KG1 (cell line): ENCODE measurements at places on chromosomes 5 and 9.

DNA sequence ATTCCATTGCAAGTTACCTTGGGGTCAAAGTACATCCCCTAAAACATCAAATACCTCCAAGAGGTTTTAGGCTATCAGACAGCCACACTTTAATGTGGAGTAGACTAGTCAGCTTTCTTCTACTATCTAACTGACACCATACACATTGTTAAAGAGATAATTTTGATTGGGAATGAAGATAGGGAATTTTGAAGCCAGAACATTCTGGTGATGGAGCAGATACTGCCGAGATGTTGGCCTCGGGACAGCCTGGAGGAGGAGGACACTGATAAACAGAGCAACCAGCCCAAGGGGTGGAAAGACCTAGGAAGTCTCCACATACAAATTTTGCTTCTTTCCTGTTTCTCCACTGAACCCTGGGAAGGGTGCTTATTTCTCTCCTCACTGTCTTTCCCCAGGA lies 14.9 kb downstream of the TJP2 start:
- no peak for DNase-seq

- DNase-seq: no peak
These were observed 740.2 kb upstream of the ZNF608 start for GRCh38 chr5:125486634-125487033.

DNA sequence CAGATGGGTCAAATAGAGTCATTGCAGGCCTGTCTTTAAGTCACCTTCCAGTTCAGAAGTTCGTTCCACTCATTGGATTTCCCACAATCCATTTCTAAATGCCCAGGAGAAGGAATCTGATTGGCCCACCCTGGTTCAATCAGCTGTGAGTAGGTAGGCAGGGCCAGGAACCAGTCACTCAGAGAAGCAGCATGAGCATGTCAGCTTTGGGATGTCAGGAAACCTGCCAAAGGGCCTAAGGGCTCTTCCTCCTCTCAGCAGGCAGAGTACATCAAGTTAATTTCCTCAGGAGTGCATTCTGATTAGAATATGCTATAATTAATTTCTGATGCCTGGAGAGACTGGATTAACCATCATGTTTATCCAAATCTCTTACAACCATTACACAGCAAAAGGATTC lies 412.9 kb upstream of the CCNH start:
- DNase-seq: no peak

DNA sequence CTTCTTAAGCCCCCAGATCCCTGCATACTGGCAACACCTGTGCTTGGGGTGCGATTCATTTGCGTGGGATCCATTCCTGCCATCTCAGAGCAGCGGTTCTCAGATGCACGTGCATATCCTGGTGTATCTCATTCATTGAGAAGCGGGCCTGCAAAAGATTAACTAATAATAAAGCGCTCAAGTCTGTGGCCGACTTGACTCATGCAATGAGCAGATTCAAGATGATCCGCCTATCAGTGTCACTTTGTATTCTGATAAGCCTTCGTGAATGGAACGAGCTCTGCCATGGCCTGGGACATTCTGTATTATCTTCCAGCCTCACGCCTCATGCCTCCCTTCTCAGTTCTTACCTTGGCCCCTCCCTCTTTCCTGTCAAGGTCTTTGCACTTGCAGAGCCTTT lies 22.3 kb downstream of the C1QTNF2 start:
- DNase-seq: no peak

DNA sequence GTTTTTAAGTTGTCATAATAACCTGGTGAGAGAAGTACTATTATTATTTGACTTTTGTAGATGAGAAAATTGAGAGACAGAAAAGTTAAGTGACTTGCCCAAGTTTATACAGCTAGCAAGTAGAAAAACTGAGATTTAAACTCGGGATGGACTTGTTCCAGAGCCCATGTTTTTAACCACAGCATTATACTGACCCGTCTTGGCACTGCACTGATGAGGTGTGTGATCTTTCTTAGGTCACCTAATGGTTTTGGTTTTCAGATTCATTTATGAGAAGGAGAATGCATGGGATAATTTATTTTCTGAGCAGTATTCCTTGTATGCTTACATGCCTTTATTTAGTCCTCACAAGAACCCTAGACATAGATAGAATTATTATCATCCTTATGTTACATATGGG lies 201.8 kb upstream of the CDKN2B start:
- no peak for DNase-seq

- no peak for DNase-seq
These were observed 3.1 kb upstream of the IL6ST start for GRCh38 chr5:55997742-55998351.

DNA sequence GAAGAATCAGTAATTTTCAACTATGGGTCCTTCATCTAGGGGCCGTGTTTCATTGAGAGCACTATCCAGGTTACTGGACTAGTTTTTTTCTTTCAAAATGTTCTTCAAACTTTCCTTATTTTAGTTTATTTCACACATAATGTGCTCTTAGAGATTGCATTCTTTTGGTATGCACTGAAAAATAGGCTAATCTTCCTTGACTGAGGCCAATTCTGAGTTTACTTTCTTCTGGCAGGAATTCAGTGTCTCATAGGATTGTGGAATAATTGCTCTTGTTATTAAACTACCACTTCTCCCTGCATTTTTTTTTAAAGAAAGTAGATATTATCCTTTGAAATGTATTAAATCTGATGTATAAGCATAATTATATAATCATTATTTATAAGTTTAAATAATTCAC lies 624.5 kb downstream of the RAB3C start:
- DNase-seq: no peak

- no peak for DNase-seq
These were observed 1.1 kb downstream of the OTP start for GRCh38 chr5:77637170-77637997.

- DNase-seq: no peak
These were observed 1.1 kb upstream of the UBAP2 start for GRCh38 chr9:34049630-34050384.

DNA sequence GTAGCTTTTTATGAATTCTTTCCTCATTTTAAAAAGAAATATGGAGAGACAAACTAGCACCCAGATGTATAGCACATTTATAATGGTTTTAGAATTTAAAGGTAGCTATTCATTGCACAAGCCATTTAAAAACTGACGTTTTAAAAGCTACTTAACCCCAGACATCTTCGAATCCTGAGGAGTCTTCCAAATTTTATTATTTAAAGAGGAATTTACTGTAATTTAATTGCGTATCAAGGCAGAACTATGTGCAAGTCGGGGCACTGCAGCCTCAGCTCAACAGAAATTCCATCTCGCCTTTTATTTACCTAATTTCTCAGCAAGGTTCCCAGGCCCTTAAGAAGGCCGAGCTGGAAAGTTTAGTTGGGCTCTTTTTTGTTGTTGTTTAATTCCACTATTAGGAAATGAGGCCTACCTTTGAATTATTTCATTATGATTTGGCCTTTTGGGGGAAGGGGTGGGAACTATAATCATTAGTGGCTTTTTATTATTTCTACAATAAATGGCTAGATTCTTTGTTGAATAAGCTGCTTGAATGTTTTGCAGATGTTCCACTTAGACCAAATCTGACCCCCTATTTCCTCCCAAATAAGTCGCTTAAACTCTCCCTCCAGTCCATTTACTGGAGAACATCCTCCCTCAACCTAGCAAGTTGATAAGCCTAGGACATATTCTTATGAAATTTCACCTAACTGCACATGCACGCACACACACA lies 20.2 kb downstream of the NR2F1 start:
- DNase-seq: no peak

GRCh38 chr9:128790536-128790935 lies 3.5 kb downstream of the TBC1D13 start:
- no peak for DNase-seq

- DNase-seq: no peak
These were observed 724 bp downstream of the PAM start for GRCh38 chr5:102755686-102756371.

DNA sequence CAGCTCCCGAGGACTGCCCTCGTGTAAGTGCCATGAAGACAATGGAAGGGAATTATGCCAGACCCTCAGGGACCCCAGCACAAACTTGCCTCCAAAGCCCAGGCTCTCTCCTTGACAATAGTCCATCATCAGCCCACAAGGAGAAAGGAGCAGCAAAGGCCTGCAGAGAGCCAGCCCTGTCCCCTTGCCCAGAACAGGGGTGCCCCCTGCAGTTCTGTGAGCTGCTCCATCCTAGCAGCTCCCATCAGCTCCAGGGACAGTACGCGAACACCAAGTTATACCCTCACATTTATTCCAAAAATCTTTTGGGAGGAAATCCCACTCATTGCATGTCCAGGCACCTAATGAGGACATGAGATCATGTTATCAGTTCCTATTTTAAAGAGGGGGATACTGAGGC lies 11.1 kb downstream of the BARX1 start:
- no peak for DNase-seq

GRCh38 chr5:123000731-123001130 lies 35.8 kb downstream of the PPIC start:
- no peak for DNase-seq

DNA sequence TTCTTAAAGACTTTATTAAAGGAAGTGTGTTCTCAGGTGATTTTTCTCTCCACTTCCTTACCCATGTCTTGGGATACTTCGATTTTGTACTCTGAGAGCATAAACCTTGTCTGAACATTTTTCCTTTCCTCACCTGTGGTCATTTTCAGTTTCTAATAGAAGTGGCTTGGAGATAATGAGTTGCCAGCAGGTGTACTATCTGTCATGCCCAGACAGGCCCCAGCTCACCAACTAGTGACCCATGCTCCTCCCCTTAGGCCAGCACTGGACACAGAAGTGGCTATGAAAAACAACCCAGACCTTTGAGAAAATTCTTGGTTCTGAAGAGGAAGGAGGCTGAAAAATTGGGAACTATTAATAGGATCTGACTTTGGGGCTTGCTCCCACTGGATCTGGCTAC lies 49.2 kb upstream of the SMIM32 start:
- DNase-seq: no peak

GRCh38 chr9:126956917-126957686 lies 42.5 kb downstream of the RALGPS1 start:
- no peak for DNase-seq

- DNase-seq: peak; percentile 1
These were observed 114.9 kb upstream of the NFIB start for GRCh38 chr9:14428781-14429230.

- DNase-seq: no peak
These were observed 284.2 kb upstream of the IRX1 start for GRCh38 chr5:3311433-3311832.

GRCh38 chr5:149865746-149866145 lies 78.8 kb downstream of the PDE6A start:
- DNase-seq: no peak

GRCh38 chr9:99253134-99253533 lies 31.1 kb downstream of the SEC61B start:
- DNase-seq: no peak

DNA sequence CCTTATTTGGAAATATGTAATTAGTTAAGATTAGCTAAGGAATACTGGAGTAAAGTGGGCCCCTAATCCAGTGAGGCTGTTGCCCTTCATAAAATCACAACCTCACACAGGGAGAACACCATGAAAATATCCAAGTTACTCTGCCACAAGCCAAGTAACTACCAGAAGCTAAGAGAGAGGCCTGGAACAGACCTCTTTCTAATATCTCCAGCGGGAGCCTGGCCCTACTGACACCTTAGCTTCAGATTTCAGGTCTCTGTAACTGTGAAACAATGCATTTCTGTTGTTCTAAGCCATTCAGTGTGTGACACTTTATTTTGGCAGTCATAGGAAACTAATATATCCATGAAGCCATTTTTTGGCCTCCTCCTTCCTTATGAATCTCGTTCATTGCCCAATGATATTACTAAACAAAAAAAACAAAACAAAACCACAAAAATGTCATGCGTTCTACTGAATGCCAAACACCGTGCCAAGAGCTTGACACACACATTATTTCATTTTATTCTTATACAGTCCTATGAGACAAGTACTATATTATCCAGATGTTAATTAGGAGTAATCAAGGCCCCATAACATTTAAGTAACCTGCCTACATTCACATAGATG lies 699.0 kb downstream of the MAT2B start:
- DNase-seq: no peak

- DNase-seq: no peak
These were observed 20.3 kb downstream of the RALGDS start for GRCh38 chr9:133100506-133101355.

- DNase-seq: no peak
These were observed 40.2 kb downstream of the RCL1 start for GRCh38 chr9:4832786-4833579.

- DNase-seq: no peak
These were observed 95.7 kb upstream of the SHB start for GRCh38 chr9:38164659-38165221.

DNA sequence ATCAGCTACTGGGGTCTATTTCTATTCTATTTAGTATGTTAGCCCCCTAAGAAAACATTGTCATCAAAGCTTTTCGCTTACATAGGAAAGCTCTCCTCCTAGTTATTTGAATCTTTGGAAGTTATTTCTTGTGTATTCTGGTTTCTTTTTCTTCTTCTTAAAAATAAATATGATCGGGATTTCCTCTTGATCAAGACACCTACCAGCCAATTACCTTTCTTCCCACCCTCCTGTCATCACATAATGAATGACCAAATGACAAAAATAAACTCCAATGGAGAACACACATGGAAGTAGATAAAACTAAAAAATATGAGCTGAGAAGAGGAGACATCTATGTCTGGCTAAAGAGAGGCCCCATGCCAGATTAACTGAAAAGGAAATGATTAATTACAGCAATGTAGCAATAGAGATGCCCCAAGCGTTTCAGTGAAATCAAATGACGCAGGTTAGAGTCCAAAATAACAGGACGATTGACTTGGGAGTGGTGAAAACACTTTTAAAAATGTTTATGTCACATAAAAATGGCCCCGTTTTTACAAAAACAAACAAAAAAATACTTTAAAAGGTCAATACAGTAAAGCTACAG lies 59.5 kb upstream of the PCSK1 start:
- no peak for DNase-seq

- DNase-seq: no peak
These were observed 335.3 kb upstream of the ADAMTS16 start for GRCh38 chr5:4804691-4805360.

DNA sequence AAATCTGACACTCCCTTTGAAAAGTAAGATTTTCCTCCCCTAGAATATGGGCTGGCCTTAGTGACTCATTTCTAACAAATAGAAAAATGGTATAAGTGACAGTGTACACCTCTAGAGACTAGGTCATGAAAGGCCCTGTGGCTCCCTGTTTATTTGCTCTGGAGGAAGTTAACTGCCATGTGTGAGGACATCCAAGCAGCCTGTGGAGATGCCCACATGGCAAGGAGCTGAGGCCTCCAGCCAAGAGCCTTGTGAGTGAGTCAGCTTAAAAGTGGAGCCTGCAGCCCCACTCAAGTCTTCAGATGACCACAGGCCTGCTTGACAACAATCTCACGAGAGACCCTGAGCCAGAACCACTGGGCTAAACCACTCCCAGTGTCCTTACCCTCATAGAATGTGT lies 128.1 kb upstream of the LHFPL2 start:
- DNase-seq: no peak

- no peak for DNase-seq
These were observed 167.0 kb upstream of the OTULINL start for GRCh38 chr5:14414656-14415023.
